ENCODE measurements at places on chromosomes 11 and 22.

DNA sequence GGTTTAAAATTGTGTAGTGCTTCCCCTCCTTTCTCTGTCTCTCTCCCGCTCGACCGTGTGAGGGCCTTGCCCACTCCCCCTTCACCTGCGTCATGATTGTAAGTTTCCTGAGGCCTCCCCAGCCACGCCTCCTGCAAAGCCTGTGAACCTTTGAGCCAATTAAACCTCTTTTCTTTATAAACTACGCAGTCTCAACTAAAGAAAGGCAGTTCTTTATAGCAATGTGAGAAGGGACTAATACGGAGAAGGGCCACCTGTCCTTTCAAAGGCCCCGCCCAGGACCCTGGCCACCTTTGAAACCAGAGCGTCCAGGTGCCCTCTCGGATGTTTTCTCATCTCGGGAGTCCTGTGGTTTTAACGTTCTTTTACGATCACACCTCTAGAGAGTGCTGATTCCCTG is 741.5 kb downstream of the BRD1 start:
- peak; percentile 3 for DNase-seq

DNA sequence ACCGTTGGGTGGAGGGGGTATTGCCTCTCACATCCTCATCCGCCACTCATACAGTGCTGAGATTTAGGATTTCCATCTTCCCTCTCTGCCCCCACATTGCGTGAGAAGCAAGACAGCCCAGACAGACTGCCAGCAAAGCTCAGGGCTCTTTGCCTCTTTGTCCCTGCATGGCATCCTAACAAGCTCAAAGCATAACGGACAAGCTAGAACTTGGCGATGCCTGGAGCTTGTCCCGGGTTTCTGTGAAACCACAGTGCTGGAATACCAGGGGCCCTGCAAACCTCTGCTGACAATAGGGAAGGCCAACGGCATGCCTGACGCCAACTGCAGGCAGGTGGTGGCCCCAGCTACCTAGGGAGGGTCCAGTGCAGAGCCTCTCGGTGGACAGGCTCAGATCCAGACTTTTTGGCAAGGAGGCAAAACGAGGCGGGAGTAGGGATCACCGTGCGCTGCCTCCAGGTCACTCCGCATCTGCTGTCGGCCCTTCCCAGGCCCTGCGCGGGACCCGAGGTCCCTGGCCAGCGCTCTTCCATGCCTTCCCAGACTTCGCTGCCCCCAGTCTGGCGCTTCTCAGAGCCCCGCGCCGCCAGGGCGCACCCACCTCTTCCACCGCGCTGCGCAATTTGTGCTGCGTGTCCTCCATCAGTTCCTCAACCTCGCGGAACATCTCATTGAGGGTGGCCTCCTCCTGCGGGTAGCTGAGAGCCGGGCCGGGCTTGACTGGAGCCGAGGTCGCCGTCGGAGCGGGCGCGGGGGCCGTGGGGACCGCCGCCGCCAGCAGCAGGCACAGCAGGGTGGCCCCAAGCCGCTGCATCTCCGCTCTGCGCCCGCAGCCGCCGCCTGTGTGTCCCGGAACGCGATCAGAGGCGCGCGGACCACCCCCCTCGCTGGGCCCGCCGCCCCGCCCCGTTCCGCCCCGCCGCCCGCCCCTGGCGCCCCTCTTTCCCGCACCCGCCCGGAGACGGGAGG is at the start of gene DKK3:
DKK3 (minus strand) TSS at position 858 of the 969 bp plus-strand sequence; CDS start at position 814, 44 bp downstream.
- DNase-seq = peak; percentile 49

DNA sequence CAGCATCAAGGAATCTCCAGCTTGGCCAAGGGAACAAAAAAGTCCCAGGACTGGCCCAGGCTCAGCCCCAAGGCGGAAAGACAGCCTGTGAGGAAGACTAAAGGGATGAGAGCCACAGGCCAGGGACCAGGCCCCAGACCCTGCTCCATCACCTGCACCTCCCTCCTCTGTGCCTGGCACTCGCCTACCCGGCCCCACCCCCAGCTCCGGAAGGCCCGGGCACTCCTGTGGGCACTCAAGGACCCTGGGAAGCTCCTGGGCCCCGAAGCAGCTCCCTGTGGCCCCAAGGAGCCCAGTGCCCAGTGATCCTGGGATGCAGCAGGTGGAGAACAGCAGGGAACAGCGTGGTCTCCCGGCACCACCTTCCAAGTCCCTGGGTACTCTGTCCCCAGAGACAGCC is 18.2 kb downstream of the ELFN2 start:
- DNase-seq = no peak

DNA sequence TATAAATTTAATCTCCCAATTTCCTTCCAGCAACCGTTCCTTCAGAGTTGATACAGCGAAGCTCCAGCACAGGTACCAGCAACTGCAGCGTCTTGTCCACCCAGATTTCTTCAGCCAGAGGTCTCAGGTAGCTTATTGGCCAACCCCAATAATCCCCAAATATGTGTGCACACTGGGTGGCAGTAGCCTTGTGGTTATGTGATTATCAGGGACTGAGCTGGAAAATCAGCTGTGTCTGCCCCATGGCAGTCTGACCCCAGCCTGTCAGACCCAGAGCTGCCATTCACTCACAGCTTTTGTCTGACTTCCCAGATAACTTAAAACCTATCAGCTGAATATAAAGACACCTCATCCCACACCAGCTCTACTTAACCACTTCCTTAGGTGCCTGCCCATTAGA is 2.0 kb downstream of the HSCB start:
- DNase-seq = no peak

- DNase-seq = no peak
These were observed 104.1 kb upstream of the E2F8 start for GRCh38 chr11:19344661-19345518.

DNA sequence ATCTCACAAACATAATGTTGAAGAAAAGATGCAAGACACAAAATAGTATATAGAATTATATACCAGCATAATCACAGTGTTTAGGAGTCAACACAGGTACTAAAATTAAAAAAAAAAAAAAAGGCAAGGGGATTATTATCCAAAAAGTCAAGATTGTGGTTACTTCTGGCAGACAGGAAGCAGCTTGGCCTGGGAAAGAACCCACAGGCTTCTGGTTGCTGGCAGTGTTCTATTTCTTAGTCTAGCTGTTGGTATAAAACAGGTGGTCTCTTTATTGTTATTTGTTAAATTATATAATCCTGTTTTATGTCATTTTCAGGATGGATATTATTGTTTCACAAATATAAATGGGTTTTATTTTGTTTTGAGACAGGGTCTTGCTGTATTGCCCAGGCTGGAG is 54.0 kb downstream of the C11orf58 start:
- no peak for DNase-seq

DNA sequence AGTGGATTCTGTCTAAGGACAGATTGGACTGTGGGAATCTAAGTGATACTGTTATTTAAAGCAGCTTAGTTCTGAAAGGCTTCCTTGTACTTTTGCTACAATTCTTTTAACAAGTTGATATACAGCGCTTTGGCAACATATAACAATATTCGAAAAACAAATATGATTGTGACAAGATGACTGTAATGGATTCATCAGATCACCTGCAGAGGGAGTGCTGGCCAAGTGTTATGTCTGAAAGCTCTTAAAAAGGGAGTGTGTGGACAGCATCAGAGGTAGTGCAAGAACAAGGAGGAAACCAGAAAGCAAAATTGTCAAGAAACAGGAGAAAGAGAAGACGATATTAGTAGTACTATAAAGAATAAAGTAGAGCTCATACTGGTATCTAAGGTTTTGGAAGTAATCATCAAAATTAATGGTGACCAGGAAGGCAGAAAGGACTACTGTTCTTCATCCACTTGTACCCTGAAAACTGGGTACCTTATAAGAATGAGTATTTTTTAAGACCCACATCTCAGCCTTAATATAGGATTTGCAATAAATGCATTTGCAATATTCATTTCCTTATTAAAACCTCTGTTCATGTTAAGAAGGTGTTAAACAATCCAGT is 1112.0 kb upstream of the CCDC90B start:
- DNase-seq = no peak

- DNase-seq = peak; percentile 53
These were observed 88.3 kb upstream of the PARVA start for GRCh38 chr11:12288931-12289666.

DNA sequence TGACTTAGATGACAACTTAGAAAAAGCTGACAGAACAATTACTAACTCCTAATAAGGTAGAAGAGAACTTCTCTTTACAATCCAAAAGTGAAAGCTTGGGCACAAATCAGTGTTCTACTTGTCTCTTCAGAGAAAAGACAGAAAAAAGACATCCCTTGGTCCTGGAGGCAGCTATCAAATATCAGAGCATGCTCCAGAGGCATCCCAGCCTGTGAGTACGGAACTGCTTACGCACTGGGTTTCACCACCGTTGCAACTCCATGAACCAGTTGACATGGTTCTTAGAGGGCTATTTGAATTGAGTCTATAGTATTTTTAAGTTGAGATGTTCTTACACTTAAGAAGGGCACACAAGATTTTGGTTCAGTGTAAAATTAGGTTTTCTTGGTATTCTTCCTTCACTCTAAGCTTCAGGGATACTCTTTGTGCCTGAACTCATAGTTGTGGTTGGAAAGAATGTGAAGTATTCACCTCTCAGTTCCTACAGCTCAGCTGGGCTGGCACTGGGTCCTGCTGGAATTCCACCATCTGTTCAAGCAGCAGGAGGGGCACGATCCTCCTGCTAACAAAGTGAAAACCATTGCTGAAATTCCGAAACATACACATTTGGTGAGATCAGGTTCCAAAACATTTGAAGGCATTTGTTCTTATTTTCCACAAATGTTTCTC is 6.3 kb downstream of the AKIP1 start:
- DNase-seq = no peak

DNA sequence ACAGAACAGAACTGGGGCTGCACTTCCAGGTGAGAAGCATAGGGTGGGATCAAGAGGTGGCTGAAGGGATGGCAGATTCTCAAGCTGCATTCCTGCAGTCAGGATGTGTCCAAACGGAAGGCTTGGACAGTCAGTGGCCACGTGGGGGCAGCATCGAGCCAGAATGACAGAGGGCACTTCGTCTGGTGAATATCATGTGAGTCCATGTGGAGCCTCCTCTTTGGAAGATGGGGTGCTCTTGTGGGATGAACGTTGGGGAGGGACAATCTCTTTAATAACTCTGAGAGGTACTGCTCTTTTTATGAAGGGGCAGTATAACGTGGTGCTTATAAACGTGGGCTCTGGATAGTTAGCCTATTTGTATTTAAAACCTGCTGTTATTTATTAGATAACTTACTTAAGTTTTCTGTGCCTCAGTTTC is 154.9 kb upstream of the NAV2 start:
- peak; percentile 86 for DNase-seq

Measured in ovary (tissue), 10 donors.